ENCODE measurements at places on chromosomes 2 and 18. TPM values are rescaled to one million over a fixed set of nuclear protein-coding genes. Genes with fewer than 3 reads are reported as not detected.

GRCh38 chr2:11940121-11940743 lies 193.8 kb downstream of the LPIN1 start:
- H3K27me3 ChIP-seq: no peaks in the 10 kb centered on the region
- H3K4me1 ChIP-seq: peaks cover 17% of the 10 kb centered on the region
- H3K36me3 ChIP-seq: no peaks in the 10 kb centered on the region
- H3K27ac ChIP-seq: no peak overlapping the region
- H3K4me3 ChIP-seq: no peak overlapping the region

- no peaks in the 10 kb centered on the region for H3K27me3 ChIP-seq
- peak overlapping the region; percentile 99 for H3K27ac ChIP-seq
- peaks cover 94% of the 10 kb centered on the region for H3K4me1 ChIP-seq
- H3K4me3 ChIP-seq: peak overlapping the region; percentile 43
- no peak for DNase-seq
Measured at GRCh38 chr2:172440795-172441194, 13.4 kb downstream of the ITGA6 start.

DNA sequence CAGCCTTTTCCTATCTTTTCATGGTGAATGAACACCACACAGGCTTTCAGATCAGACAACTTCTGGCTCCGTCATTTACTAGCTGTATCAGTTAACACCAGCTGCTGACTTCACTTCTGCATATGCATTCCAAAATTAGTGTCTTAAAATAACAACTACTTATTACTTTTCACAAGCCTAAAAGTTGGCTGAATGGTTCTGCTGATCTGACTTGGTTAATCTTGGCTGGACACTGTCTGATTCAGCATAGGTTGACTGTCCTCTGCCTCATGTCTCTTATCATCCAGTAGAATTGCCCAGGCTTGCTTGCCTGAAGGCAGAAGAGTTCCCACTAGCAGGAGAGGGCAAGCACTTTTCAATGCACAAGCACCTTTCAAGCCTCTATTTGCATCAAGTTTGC lies 72.7 kb downstream of the MARCHF4 start:
- H3K4me1 ChIP-seq: peaks cover 23% of the 10 kb centered on the region
- H3K4me3 ChIP-seq: no peak overlapping the region
- no peak for DNase-seq
- no peaks in the 10 kb centered on the region for H3K36me3 ChIP-seq
- H3K27ac ChIP-seq: no peak overlapping the region

- no peak overlapping the region for H3K27ac ChIP-seq
- H3K4me1 ChIP-seq: no peaks in the 10 kb centered on the region
Measured at GRCh38 chr2:22209545-22209944, 1085.8 kb downstream of the TDRD15 start.

- H3K27ac ChIP-seq: no peak overlapping the region
- H3K27me3 ChIP-seq: no peaks in the 10 kb centered on the region
- H3K4me1 ChIP-seq: no peaks in the 10 kb centered on the region
- H3K4me3 ChIP-seq: no peak overlapping the region
Measured at GRCh38 chr2:231323316-231323715, 72.2 kb upstream of the B3GNT7 start.

- H3K4me1 ChIP-seq: no peaks in the 10 kb centered on the region
- H3K27me3 ChIP-seq: no peaks in the 10 kb centered on the region
- H3K36me3 ChIP-seq: no peaks in the 10 kb centered on the region
Measured at GRCh38 chr2:79275197-79275596, 115.6 kb upstream of the REG3A start.

- no peak for DNase-seq
- H3K4me3 ChIP-seq: no peak overlapping the region
- H3K36me3 ChIP-seq: no peaks in the 10 kb centered on the region
Measured at GRCh38 chr2:230318190-230319121, 8.5 kb upstream of the SP140L start.

The CHRNG gene
- polyA plus RNA-seq: not detected

DNA sequence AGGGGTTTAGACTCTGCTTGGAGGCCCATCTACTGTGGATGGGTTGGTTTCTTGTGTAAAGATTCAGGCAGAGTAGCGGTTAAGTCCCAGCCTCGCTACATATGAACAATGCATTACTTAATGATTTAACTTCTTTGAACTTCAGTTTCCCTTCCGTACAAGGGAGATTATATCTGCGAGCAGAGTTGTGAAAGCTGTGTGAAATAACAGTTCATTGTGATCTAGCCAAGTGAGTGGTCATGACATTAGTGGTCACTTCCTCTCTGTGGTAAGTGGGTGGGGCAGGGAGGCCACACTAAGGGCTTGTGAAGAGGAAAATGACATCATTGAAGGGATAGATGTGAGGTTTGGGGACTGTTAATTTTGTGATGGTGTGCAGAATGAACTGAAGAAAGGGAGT lies 14.1 kb upstream of the MEX3C start:
- H3K27ac ChIP-seq: no peak overlapping the region
- H3K36me3 ChIP-seq: no peaks in the 10 kb centered on the region
- H3K4me1 ChIP-seq: no peaks in the 10 kb centered on the region
- no peak overlapping the region for H3K4me3 ChIP-seq
- H3K27me3 ChIP-seq: no peaks in the 10 kb centered on the region

The POTEI gene
- not detected for polyA plus RNA-seq
